ENCODE measurements at places on chromosomes 4 and X.

DNA sequence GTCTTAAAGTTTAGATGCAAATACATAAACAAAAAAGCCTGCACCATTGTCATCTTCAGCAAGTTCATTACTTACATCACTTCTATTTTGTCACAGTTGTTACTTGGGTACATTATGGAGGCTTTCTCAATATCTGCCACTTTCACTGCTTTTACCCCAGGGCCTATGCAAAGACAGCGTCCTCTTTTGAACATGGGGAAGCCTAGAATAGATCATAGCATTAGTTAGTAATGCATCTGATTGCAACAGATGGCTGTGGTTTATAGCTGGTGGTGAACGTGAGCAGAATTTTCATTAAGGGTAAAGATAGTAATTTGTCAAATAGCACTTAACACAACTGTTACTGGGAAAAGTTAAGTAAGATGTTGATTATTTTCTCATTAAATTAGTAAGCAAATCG lies 729 bp downstream of the CXCL11 start:
- DNase-seq: no peak

DNA sequence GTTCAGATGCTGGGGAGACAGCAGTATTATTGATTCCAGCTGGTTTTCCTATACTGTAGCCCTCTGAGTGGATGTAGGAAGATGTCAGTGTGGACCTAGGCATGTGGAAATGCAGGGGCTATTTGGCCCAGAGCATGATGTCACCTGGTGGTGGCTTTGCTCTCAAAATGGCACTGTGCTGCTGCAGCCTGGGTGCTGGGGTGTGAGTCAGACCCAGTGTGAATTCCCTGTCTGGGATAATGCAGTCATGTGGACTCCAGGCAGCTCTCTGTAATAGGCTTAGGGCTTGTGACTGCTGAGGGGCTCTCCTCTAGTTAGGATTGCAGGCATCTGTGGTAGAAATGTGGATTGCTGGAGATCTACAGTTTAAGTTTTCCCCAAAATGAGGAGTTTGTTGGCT lies 70.7 kb downstream of the DCAF8L2 start:
- DNase-seq: no peak

DNA sequence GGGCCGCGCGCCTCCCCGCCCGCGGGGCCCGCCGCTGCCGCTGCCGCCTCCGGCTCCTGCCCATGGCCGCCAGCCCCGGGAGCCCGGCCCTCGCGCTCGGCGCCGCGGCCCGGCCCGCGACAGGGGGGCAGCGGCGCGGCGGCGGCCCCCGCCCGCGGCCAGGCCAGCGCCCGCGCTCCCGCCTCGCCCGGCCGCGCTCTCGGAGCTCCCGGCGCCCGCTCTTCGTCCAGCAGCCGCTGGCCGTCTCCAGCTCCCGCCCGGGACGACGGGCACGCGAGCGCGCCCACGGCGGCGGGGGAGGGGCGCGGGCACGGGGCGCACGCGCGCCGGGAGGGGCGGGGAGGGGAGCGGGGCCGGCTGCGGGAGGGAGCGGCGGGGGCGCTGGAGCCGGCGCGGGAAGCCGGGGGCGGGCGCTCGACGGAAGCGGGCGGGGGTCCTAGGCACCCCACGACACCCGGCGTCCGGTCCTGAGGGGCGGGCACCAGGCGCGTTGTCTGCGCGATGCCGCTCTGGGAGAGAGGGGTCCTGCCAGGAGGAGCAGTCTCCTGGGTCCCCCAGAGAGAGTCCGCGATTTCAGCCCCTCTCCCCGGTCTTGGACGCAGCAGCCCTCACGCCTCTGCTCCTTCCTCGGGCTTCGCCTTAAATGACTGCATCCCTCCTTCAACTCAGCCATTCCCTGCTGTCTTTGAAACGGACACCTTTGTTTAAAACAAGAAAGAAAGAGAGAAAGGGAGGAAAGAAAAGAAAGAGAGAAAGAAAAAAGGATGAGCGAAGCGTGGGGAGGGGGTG lies 490 bp upstream of the PDZD4 start:
- DNase-seq: no peak

- no peak for DNase-seq
These were observed 35.3 kb upstream of the CHRNA9 start for GRCh38 chr4:40299811-40300292.

GRCh38 chr4:185634066-185634652 lies 98.9 kb upstream of the PDLIM3 start:
- DNase-seq: no peak

GRCh38 chr4:123046096-123046495 lies 123.7 kb upstream of the NUDT6 start:
- DNase-seq: no peak

DNA sequence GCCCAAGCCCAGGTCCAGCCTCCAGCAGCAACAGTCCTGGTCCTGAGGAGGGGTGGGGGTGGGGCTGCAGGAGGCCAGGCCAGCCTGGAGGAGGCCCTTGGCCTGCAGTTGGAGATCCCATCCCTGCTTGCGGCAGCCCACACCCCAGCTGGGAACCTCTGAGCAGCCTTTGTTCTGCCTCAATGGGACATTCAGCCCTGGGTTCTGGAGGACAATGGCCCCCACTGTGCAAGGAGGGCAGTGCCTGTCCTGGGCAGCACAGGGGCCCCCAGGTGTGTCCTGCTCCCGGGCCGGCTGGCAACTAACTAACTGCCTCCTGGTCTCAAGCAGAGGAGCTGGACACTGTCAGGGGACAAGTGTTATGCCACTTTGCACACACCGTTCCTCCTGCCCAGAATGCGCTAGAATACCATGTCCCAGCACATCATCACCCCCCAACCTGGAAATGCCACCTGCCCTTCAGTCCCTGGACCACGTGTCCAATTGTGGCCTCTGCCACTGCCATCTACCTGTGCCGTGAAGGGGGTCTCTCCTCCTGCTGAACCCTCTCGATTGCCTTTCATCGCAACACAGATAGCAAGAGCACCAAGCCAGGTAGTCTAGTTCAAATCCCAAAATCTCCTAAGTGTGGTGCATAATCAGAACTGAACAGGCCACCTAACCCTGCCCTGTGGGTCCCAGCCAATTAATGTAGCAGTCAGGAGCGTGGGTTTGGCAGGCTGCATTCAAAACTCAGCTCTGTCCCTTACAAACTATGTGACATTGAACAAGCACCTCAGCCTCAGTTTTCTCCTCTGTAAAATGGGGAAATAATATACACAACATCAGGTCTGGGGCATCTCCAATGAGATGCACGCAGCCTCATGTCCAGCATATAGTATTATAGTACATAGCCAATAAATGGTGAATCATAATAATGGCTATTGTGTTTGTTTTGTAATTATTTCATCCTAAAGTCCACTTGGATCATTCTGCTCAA lies 8.8 kb downstream of the PPP2R2C start:
- DNase-seq: no peak

GRCh38 chr4:48067536-48067935 lies 51.0 kb downstream of the NIPAL1 start:
- DNase-seq: no peak

GRCh38 chr4:73646117-73646516 lies 25.9 kb upstream of the RASSF6 start:
- no peak for DNase-seq

DNA sequence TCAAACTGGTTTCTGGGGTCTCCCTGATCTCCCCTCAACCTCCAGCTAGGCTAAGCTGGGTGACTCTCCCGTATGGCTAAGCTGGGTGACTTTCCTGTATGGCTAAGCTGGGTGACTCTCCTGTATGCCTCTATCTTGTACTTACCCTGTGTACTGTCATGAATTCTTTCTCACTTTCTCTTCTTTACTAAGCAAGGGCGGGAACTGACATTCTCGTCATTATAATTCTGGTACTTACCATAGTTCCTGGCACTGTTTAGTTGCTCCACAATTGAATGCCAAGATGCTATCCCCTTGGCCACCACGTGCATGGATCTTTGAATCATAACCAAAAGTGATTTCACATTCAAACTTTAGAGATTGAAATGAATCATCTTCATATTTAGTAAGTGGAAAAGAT lies 8.8 kb downstream of the INTU start:
- DNase-seq: no peak

- DNase-seq: no peak
These were observed 28.1 kb upstream of the FRMPD3 start for GRCh38 chrX:107421337-107421861.

GRCh38 chrX:30858098-30858497 lies 31.0 kb downstream of the TAB3 start:
- DNase-seq: no peak

- no peak for DNase-seq
These were observed 37.2 kb downstream of the TBC1D9 start for GRCh38 chr4:140719022-140719421.

- no peak for DNase-seq
These were observed 115.9 kb upstream of the TEX13D start for GRCh38 chrX:124216396-124217115.

GRCh38 chr4:114192854-114193253 lies 213.4 kb upstream of the ARSJ start:
- DNase-seq: no peak

DNA sequence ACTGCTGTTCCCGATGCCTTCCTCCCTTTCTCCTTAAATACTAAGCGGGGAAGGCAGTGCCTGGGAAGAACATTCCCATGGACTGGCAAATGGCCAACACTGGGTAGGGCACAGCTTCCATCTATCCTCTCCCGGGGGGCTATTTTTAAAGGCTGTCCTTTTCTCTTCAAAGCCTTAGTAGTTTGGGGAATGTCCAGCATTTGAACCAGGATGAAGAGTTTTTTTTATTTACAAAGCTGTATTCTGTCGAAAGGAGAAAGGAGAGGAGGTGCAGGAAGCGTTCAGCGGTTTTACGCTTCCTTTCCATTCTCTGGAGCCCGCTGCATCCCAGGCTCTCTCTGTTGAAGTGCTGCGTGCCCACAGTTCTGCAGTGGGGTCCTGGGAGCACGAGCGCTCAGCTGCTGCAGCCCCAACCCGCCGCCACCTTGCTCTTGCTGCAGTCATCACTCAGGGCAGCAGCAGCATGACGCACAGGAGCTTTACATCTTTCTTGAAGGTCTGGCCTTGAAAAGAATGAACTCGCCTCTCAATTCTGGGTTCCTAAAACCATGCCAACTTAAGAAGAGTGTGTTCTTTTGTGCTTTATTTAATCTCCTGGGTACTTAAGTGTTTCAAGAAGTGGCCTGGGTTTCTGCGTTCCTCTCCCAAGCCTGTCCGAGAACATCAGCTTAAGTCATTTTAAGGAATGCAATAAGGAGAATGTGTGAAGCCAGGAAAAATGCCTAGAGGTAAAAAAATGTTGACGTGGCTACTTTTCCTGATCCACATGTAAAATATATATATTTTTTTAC lies 427.2 kb downstream of the MAPK10 start:
- DNase-seq: no peak

- no peak for DNase-seq
These were observed 17.3 kb upstream of the FMR1 start for GRCh38 chrX:147894366-147894963.

DNA sequence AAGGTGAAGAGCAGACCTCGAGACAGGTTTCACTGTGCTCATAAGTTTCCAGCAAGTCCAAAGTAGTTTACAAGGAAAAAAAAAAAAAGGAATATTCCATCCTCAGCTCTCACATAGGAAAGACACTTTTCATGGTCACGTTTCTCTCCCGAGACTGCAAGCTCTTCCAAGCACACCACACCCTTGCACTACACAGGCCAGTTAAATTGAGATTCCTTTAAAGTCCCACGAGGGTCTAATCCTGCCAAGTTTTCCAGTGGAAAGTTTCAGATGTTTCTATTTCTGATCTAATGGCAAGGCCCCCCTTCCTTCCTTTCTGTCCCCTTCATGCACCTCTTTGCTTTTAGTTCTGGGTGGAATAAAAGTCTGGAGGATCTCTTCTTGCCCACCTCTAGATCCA lies 67.9 kb upstream of the PCDH19 start:
- DNase-seq: no peak

- no peak for DNase-seq
These were observed 357.8 kb downstream of the MID1IP1 start for GRCh38 chrX:39158801-39159657.

GRCh38 chr4:88841635-88842034 lies 144.0 kb upstream of the NAP1L5 start:
- no peak for DNase-seq

- DNase-seq: no peak
These were observed 33.9 kb downstream of the BCLAF3 start for GRCh38 chrX:19956923-19957322.

GRCh38 chr4:27381815-27382214 lies 521.2 kb downstream of the STIM2 start:
- DNase-seq: no peak

- no peak for DNase-seq
These were observed 709 bp downstream of the GPAT3 start for GRCh38 chr4:83536362-83537272.

DNA sequence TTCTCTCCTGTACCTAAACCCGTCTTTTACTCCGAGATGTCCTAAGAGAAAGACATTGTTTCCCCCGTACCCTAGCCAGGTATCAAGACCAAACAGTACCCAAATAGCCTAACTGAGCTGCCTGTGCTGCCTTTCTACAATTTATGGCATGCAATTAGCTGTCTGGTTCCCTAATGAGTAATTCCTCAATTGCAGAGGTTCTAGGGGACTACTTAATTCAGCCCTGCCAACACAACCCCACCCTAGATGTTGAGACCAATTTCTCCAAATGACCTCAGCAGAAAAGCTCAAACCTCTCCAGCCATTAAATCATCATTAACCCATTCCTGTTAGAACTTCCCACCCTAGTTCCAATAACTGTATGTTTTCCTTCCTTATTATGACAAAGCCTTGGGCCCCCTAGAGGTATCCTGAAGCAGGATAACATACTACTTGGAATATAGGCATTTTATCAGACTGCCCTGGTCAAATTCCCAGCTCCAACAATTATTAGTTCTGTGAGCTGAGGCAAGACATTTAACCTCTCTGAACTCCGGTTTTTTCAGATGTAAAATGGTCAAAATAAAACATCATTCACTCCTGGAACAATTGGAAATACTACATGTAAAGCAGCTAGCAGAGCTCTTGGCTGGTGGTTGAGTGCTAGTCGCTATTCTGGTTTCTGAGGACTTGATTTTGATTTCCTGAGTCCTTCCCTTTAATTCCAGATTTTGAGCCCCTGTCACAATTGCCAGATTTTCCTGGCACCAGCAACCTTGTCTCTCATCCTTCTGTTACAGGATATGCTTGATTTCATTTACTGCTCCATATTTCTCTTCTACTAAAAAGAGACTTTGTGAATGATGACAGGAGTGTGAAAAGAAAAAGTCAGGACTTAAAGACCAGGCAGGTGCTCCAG lies 244.6 kb upstream of the TENM3 start:
- no peak for DNase-seq

DNA sequence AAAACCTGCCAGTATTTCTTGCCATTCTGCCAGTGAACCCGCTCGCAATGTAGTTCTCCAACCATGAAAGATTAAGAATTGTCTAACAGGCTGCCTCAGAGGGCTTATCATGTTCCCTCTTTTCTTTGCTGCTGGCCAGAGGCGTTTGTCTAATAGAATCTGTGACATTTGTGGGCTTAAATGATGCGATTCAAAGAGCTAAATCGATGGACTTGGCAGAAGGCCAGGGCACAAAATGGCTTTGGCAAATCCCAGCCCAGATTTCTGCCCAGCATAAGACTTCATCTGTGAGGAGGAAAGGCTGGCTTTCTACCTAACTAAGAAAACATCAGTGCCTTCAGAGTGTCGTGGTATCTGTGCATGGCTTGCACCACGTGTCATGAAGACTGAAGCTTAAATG lies 79.9 kb downstream of the TRPC5OS start:
- no peak for DNase-seq

- no peak for DNase-seq
These were observed 26.4 kb downstream of the SPIN3 start for GRCh38 chrX:56968980-56969379.

- DNase-seq: no peak
These were observed 1.9 kb downstream of the SOWAHD start for GRCh38 chrX:119760026-119760877.

Data from NCI-H446 treated with DMSO at 0.1 percent for 48 hours (cell line).